ENCODE measurements at places on chromosomes 1 and 21.

GRCh38 chr1:206897175-206897574, at the start of gene IL24:
IL24 (plus strand) TSS chr1:206897443; CDS start chr1:206897833, 390 bp downstream.
- no peak for DNase-seq

- DNase-seq: peak; percentile 98
Observed at GRCh38 chr1:114757455-114758255, at the start of gene CSDE1. CSDE1 (minus strand) TSS chr1:114757984; CDS start chr1:114739890, 18,094 bp downstream.

- no peak for DNase-seq
Observed at GRCh38 chr1:84247425-84248220, 53.9 kb upstream of the SAMD13 start.

DNA sequence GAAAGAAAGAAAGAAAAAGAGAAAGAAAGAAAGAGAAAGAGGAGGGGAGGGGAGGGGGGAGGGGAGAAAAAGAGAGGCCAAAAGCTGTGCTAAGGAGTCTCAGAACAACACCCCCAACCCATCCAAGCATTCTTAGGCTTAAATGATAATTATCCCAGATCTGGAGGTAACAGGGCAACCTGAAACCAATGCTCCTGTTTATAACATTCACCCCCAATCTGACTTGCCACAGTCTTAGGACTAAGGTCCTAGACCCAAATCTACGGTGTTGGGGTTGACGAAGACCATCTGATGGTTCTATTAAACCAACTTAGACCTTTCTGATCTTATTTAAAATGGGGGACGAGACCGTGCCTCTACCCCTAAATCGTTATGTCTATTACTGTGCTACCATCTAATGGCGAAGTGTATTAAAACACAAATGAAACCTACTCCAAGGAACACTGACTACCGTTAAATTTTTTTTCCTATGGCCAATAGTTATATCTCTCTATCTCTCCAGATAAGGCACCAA, 119.3 kb upstream of the CDC42BPA start:
- peak; percentile 17 for DNase-seq

GRCh38 chr21:44880405-44881197, 7.1 kb upstream of the PTTG1IP start:
- peak; percentile 100 for DNase-seq

DNA sequence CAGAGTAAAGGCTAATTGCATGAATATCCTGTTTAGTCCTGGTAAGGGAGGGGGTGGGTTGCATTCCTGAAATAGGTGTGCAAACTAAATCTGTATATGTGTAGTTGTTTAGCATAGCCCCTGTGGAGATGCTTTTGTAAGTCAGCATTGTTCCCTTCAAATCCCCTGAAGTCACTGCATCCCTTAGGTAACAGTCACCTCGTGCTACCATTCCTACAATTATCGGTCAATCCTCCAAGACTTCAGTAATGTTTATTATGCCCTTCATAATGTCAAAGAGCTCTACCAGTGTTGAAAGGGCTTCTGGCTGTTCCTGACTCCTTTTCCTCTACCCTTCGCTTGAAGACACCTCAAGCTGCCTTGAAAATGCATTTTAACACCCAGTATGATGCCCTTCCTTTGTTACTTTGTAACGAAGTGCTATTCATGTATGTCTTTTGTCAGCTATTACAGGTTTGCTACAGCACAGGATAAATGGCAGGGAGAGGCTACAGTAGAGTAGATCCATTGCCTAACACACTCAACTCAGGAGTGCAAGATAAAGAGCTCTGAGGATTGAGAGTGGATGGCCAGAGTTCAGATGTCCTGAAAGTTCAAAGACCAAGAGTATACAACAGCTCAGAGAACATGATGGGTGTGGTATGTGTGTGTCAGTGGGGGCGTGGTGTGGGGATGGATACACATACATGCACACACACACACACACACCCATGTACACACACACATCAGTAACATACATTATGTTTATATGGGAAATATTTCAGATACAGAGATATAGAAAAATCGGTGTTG, 27.4 kb upstream of the FOXD3 start:
- DNase-seq: no peak

DNA sequence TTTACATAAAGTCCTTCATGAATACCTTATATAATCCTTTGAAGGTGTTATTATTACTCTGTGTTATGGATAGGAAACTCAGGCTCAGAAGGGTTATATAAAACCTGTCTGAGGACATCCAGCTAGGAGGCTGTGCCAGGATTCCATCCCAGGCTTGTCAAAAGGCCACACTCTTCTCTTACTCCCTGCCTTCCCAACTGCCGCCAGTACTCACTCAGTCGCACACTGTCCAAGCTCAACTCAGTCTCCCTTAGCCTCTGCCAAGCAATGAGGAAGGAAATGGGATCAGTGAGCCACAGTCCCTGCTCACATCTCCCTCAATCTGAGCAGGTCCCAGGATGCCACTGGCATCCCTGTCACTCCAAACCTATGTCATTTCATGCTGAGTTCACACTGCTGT, 94.4 kb downstream of the NAV1 start:
- DNase-seq: no peak

DNA sequence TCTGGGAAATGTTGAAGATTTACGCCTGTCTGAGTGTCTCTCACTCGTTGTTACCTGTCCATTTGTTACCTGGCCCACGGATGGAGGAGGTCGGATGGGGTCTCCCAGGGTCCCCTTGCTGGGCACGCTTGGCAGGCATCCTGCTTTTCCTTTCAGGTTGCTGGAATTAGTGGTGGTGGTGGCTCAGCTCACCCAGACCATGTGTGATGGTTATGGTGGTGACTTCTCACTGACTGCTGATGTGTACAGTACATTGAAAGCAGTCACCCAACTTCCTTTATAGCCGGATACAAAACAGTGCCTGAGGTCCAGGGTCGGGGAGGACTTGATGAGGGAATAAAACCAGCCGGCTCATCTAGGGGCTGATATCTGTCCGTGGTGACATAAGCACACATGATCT, 19.5 kb downstream of the MAPKAPK2 start:
- DNase-seq: no peak

- DNase-seq: no peak
Observed at GRCh38 chr1:30413111-30413440, 310.3 kb downstream of the MATN1 start.

DNA sequence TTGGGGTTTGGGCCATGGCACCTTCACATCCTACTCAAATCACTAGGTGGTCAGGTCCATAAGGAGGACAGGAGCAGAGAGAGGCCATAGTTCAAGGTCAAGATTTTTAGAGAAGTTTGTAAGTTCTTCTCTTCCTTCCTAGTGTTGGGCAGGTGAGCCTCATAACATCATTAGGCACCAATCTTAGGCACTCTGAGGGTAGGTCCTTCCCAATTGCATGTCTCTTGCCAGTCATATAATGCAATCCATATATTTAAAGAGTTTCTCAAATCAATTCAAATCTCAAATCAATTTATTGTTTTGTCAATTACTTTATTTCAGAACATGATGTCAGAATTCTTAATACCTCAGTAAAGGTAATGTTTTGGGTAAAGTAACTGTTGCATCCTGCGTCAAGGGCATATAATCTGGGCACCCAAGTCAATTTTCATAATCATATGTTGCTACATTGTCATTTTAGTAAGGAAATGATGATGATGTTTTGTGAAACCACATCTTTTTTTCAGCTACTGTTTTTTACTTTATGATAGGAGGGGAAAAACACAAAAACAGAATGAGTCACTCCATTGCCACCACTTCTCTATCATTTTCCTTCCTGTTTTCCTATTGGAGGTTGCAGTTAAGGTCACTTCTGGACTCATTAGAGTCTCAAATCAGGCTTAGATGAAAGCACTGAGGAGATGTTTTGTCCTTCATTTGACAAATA, 122.7 kb downstream of the UCHL5 start:
- peak; percentile 84 for DNase-seq

- no peak for DNase-seq
Observed at GRCh38 chr21:42403611-42404231, at the start of gene UBASH3A. UBASH3A (plus strand) TSS chr21:42403902; CDS start chr21:42403946, 44 bp downstream.

GRCh38 chr1:1436630-1437032, 1.1 kb downstream of the VWA1 start:
- DNase-seq: no peak

- DNase-seq: no peak
Observed at GRCh38 chr1:182809414-182809957, 19.9 kb downstream of the NPL start.

- no peak for DNase-seq
Observed at GRCh38 chr1:53999920-54000319, 18.1 kb downstream of the LDLRAD1 start.

DNA sequence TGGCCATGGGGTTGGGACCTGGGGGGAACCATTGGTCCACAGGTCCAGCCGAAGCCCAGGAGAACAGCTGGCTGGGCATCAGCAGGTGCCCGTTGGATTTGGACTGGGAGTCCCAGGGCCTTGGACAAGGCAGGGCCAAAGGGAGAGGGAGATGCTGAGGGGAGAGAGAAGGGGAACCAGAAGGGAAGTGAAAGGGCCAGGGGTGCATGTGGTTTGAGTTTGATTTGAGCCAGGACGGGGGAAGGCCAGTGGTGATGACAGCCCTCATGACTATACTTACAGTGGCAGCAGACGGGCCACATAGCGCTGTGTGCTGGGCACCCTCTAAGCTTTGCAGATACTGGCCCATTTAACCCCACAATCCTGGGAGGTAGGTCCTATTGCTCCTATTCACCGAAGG, 18.8 kb downstream of the AGRN start:
- DNase-seq: peak; percentile 92

GRCh38 chr1:192892934-192893333, 84.1 kb downstream of the RGS2 start:
- no peak for DNase-seq

DNA sequence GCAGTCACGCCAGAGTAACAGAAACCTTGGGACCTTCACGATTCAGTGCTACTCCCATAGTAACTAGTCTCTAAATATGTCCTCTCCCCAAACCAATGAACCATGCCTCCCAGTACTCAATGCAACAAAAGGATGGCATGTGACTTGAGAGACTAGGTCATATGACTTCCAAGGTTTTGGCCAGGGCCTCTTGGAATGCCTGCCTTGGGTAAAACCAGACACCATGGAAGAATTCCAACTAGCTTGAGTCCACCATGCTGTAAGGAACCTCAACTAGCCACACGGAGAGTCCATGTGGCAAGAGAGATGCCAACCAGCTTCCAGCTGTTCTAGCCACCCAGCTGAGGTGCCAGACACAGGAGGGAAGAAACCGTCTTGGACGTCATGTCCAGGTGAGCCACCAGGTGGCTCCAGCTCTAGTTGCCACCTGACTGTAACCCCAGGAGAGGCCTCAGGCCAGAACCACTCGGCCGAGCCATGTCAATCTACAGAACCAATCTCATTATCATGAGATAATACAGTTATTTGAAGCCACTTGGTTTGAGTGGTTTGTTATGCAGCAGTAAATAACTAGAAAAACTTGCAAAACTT, 115.0 kb downstream of the SYF2 start:
- no peak for DNase-seq

DNA sequence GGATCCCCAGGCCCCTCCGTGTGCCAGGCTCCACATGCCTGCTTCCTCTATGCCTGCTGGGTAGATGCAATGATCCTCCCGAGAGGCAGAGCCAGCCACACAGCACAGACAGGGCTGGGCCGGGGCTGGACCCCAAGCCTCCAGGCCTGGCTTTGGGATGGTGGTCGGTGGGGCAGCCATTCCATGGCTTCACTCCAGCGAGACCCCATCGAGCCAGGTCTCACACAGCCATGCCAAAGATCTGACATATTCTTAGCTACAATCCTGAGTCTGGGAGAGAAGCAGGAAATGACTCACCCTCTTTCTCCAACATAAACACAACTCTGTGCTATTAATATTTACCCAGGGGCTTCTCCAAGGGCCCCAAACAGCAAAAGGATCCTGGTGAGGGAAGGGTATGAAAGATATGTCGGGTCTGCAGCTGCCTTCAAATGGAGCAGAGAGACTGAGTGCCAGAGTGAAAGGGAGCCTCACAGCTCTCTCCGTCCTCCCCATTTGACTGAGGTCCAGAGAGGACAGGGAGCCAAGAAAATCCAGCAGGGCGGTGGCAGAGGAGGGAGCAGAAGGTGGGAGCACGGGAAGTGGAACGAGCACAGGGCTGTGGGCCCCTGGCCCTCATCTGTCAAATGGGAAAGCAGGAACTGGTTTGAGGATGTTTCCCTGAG, 639.5 kb downstream of the MATN1 start:
- no peak for DNase-seq

DNA sequence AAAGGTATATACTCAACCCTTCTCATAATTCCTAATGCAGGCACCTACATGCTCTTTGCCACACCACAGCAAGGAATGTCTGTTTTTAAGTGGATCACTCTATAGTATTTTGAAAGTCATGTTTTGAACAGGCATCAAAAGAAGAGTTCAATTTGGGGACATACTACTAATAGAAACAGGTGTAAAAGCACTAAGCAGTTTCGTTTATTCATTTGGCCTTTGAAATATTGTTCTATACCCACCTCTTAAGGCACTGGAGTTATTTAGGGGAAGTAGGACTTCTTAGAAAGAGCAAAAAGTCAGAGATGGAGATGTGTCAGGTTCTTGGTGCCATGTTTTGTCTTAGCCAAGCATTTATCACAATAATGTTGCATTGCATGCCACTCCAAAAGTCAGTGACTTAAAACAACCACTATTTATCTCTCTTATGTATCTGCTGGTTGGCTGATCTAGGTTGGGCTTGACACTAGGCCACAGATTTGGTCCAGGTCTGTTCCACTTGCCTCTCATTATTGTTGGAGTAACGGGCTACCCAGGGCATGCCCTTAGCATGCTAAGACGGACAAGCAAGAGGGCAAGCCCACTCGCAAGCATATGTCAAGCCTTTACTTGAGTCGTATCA, 107.5 kb downstream of the RGL1 start:
- peak; percentile 40 for DNase-seq

GRCh38 chr1:1355416-1355815, 2.9 kb downstream of the MXRA8 start:
- no peak for DNase-seq

- peak; percentile 65 for DNase-seq
Observed at GRCh38 chr1:202802998-202803932, 5.0 kb downstream of the KDM5B start.

Measured in MV-4-11 (cell line).